ENCODE measurements at places on chromosomes 7 and 10.

DNA sequence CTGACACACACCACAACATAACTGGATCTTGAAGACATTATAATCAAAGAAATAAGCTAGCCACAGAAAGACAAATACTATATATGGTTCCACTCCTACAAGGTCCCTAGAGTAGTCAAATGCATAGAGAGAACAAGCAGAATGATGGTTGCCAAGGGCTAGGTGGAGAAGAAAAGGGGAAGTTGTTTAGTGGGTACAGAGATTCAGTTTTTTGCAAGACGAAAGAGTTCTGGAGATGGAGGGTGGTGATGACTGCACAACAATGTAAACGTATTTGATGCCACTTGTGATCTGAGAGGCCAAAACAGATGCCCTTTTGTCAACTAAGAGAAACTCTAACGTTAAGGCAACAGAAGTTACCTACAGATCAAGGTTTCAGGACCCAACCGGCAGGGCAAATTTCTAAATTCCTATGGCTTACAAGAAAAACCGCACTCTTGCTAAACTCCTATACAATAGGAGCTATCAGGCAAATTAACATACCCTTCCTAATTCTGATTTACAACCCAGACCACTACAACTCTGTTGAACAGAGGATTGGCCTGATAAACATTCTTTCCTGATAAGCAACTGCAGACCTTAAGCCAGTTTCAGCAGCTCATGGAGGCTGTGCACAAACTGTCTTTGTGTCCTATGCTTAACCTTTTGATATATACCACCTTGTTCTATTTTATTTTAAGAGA is 69.0 kb downstream of the FAM107B start:
- DNase-seq: no peak

GRCh38 chr10:69362471-69362954 is 54.2 kb downstream of the TACR2 start:
- no peak for DNase-seq

- peak; percentile 68 for DNase-seq
Measured at GRCh38 chr7:148697256-148698006, 1.3 kb upstream of the CUL1 start.

DNA sequence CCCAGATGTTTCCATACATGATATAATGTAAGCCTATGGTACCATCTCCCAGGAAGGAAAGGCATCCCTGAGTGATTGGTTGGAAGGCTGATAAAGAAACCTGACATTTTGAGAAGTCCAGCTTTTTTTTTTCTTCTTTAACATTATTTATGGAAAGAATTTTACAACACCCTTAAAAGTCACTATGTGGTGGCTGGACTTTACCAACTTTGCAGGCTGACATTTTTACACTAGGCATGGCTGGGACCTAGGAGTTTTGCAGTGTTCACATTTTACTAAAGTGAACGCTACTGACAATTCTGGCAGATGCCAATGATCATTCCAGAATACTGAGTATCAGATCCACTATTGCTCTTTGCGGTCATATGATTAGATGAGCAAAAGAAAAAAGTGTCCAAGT is 239.9 kb downstream of the GLI3 start:
- DNase-seq: no peak

DNA sequence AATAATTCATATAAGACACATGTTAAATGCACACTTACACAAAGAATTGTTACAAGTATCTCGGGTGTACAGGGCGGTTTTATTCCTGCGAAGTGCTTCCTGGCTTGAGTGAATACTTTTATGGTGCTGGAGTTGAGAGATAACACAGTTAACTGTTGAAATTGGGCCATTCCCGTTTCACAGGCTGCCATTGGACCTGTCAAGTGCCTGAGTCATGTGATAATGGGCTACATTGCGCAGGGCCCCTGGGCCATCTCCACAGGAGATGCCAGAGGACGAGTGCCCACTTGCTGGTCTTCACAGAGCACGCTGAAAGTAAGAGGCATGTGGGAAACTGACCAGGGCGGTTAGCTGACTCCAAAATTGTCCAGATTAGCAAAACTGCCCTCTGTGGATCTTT is 4.8 kb downstream of the FBH1 start:
- DNase-seq: no peak

DNA sequence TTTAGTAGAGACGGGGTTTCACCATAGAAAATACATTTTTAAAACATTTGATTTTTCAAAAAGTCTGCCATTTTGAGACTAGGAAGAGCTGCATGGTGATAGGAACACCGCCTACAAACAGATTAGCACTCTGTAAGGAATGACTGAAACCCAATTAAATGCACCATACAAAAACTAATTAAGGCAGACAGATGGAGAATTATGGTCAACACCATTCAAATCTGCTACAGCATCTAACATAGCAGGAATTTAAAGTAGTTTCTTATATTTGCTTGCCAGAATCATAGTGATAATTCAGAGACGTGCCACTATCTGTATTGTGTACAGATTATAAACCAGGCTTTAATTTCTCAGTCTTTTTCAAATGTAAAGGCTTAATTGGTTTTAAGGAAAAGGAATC is 68.2 kb downstream of the ENO4 start:
- DNase-seq: no peak

- no peak for DNase-seq
Measured at GRCh38 chr7:126716321-126716720, 536.4 kb downstream of the GRM8 start.

- no peak for DNase-seq
Measured at GRCh38 chr10:22374489-22375126, 29.3 kb downstream of the SPAG6 start.

GRCh38 chr10:108338146-108338545 is 1173.6 kb upstream of the SORCS1 start:
- DNase-seq: no peak

GRCh38 chr10:122044045-122044661 is 55.2 kb downstream of the TACC2 start:
- DNase-seq: no peak

- DNase-seq: no peak
Measured at GRCh38 chr7:108012499-108013430, 9.8 kb upstream of the LAMB1 start.

- no peak for DNase-seq
Measured at GRCh38 chr7:104089612-104090011, 100.2 kb upstream of the RELN start.

DNA sequence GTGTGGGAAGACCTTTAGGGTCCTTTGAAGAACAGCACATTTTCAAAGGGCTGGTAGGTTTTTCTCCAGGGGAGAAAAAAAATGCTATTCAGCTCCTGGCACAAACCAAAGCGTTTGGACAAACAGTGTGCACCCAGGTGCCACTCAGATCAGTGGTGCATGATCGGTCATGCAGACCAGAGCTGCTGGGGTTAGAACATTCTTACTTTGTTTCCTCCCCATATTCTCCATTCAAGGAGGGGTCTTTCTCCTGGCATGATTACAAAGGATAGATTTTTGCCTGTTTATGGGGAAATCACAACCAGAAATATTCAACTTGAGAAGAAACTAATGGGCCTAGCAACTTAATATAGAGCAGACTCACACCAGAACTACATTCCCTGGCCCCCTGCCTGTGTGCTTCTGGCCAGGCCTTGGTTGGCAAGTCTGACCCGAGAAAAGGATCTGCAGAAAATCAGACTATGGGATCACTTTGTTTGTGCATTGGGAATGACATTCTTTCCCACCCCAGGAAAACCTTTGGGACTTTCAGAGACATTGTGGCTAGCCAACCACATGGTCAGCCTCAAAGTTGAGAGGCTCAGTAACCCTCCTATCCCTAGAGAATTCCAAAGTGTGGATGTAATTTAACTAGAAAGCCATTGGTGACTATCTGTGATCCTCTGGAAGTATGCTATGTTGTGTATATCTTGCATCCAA is 82.3 kb upstream of the FGL2 start:
- DNase-seq: no peak

DNA sequence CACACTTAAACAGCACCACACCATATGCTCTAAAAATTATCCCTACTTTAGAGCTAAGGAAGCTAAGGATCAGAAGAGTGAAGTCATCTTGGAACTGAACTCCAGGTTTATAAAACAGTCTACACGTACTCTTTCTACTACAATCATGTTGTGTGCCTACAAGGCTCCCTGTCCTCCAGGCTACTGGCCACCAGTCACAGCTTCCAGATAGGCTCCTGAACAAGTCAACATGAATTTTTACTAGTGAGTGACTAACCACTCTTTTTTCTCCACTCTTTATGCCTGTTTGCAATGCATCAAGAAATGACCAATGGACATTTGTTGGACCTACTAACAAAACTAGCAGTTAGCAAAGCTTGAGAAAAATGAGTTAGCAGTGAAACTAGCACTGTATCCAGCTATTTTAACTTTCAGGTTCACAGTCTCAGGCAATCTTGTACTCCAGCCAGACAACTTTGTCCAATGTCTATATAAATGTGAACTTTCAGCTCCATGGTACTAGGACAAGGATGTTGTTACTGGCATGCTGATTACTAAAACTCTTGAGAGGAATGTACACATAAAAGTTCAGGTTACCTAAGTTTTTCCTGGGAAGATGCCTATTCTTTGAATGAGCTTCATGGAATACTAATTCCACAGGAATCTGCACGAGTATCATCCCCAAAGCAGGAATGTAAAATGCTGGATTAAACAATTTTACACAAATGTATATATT is 180.0 kb downstream of the BTAF1 start:
- DNase-seq: no peak

DNA sequence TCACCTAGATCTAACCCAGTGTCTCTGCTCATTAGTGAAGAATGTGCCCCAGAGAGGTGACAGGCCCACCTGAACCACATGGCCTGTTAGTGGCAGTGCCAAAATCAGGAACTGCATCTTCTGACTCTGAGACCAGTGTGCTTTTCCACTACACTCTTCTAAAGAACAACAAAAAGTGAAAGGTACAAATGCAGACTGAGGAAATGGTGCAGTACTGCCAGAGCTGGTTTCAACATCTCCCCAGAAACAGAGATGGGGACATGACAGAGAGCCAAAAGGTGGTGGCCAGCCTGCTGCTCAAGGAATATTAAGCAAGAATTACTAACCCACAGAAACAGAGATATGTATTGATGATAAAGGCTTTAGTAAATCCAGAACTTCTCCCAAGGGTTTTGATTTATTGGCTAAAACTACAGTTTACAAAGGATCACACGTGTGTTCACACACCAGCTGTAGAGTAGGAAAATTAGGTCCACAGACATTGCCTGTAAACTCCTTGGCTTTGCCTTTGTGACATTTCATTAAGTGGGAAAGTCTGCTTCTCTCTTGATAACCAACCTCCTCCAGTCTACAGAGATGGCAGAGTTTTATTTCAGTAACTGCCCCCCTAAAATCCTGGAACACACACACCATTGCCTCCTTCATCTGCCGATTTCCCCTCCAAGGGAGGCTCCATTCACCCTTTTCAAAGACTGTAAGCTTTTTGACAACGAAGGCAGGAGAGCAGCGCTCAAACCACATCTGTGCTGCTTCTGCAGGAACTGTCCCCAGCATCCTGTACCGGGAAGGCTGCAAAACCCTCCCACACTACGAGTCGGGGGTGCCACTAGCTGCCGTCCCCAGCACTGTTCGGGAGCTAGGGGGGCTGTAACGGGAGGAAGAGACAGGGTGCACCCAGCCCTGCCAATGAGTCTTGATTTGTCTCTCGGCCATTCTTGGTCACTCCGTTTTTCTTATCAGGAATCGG is 29.8 kb downstream of the GSDME start:
- DNase-seq: no peak

- peak; percentile 29 for DNase-seq
Measured at GRCh38 chr10:61000769-61001730, 57.1 kb upstream of the RHOBTB1 start.

- no peak for DNase-seq
Measured at GRCh38 chr7:139169816-139170215, 60.3 kb upstream of the ZC3HAV1 start.

GRCh38 chr7:144936314-144936713 is 100.5 kb upstream of the TPK1 start:
- no peak for DNase-seq

- DNase-seq: no peak
Measured at GRCh38 chr7:37684927-37685326, 1.4 kb downstream of the GPR141 start.

- no peak for DNase-seq
Measured at GRCh38 chr7:28587211-28587610, 174.9 kb downstream of the CREB5 start.

GRCh38 chr10:36676756-36677430 is 448.5 kb upstream of the ANKRD30A start:
- DNase-seq: no peak

- DNase-seq: no peak
Measured at GRCh38 chr7:100053215-100053614, 3.6 kb downstream of the ZSCAN21 start.

DNA sequence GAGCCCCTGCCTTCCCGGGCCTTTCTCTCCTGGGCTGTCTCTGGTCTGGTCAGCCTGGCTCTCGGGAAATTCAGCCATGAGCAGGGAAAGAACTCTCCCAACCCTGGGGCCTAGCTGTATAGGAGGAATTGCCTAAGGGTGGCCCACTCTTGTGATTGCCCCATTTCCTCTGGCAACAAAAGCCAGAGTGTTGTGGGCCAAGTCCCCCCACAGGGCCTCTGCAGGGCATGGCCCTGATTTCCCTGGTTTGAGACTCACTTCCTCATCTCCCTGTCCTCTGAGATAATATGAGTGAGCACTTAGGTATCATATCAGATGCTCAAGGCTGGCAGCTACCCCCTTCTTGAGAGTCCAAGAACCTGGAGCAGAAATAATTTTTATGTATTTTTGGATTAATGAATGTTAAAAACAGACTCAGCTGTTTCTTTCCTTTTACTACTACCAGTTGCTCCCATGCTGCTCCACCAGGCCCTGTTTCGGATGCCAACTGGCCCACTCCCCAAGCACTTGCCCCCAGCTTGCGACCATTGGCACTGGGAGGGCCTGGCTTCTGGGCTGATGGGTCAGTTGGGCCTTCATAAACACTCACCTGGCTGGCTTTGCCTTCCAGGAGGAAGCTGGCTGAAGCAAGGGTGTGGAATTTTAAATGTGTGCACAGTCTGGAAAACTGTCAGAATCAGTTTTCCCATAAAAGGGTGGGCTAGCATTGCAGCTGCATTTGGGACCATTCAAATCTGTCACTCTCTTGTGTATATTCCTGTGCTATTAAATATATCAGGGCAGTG is 11.4 kb downstream of the IRF5 start:
- DNase-seq: no peak

DNA sequence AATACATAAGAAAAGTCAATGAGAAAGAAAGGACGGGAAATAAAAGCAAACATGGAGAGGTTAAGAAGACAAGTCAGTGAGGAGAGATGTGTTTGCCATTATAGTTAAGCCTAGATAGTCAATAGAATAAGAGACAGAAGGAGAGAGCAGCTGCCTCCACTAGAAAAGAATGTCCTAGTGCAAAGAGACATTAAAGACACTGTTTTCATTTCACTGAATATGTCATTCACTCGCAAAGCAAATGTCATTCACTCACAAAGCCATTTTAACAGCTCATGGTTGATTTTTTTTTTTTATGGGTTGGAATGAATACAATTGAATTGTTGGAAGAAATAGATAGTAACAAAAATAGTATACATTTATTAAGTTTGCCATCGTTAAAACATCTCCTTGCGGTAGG is 1007.6 kb downstream of the DNAJB9 start:
- DNase-seq: no peak

- no peak for DNase-seq
Measured at GRCh38 chr7:108249453-108249852, 119.3 kb upstream of the LAMB4 start.

GRCh38 chr10:131091682-131092081 is 219.8 kb downstream of the TCERG1L start:
- DNase-seq: no peak
